ENCODE measurements at places on chromosomes 16 and 17.

GRCh38 chr16:62978451-62978850 is 942.2 kb upstream of the CDH8 start:
- DNase-seq = no peak

DNA sequence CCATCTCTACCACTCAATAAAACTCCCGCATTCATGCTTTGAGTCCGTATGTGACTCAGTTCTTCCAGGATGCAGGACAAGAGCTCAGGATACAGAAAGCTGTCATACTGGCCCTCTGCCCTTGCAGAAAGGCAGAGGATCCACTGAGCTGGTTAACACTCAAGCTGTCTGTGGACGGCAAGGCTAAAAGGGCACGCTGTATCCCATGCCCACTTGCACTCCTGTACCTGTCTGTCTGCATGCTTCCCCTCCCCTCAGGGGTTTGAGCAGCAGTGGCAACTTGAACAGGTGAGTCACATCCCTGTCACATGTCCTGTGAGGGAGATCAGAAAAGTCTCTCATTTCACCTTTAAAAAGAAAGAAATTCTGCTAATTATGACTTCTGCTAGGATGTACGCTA is 293.8 kb downstream of the HS3ST3B1 start:
- no peak for DNase-seq

GRCh38 chr17:69711541-69711940 is 297.0 kb downstream of the MAP2K6 start:
- DNase-seq = no peak

DNA sequence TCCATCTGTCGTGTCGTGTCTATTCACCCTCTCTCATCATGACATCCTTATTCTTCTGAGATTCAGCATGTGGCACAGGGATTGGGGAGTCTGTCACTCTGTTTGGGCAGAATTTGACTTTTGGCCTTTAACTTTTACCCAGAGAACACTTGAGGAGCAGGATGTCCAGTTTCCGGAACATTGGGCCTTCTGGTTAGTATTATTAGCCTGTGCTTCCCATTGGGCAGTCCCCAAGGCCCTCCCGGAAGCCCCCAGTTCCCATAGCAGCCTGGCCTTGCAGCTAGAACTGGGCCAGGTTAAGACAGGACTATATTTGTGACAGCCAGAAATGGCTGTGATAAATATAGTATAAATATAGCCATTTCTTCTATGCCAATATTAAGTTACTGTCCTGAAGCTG is 9.6 kb downstream of the SCN4A start:
- no peak for DNase-seq

DNA sequence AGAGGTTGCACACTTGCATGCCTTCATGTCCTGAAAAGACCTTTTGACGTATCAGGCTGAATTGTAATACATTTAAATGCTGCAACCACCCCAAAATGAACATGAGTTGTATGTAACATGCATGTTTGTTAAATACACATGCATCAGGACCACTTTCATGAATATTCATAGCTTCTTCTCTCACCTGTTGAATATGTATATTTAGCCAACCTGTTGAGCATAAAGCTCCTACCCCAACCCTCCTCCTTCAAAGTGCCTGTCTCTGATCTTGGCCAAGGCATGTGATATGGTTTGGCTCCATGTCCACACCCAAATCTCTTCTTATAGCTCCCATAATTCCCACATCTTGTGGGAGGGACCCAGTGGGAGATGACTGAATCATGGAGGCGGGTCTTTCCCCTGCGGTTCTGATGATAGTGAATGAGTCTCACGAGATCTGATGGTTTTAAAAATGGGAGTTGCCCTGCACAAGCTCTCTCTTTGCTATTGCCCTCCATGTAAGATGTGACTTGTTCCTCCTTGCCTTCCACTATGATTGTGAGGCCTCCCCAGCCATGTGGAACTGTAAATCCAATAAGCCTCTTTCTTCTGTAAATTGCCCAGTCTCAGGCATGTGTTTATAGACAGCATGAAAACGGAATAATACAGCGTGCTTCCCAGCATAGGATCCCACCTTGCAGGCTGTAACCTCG is 3.8 kb upstream of the CRYM start:
- DNase-seq = no peak

DNA sequence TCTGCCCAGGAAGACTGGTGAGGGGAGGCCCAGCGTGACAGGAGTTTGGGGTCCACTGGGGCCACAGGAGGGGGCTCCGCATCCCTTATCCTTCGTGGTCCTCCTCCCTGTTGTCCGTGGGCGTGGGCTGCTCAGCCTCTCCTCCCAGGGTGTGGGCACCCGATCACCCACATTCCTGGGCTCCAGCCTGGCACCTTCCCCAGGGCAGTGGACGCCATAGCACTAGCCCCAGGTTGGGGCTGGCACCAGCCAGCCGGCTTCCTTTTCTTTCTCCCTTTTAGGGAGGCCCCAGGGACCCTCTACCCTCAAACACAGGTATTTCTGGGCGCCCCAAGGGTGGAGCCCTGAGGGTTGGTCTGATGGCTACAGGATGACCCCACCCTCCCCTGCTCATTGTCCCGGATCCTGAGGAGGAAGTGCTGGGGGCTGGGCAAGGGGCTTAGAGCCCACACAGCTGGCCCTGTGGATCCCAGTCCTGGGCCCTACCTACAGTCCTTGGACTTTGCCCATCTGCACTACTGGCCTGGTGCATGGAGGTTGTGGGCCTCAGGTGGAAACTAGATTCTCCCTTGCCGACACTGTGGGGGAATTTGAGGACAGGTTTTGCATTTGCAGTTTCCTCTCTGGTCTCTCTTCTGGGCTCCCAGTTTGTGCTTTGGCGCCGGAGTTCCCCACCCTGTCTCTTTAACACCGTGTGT is 1.1 kb downstream of the KIF1C start:
- DNase-seq = no peak

Measured in keratinocyte (primary cell).